ENCODE measurements at places on chromosomes 11 and 22.

GRCh38 chr22:49009359-49010063 lies 818.2 kb downstream of the BRD1 start:
- DNase-seq, result no peak

DNA sequence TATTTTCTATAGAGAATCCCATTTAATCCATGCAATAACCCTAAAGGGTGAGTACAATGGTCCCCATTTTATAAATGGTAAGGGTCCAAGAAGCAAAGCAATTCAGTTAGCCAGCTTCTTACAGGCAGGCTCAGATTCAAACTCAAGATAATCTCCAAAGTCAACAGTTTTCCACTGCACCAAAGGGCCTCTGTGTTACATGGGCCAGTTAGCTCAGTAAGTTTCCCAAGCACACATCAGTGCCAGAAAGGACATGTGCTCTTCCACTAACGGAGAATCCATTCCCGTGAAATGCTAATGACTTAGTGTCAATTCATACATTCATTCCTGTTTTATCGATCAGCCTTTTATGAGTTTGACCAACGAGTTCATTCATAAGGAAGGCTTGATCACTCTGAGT lies 11.0 kb downstream of the SLC43A1 start:
- no peak for DNase-seq

DNA sequence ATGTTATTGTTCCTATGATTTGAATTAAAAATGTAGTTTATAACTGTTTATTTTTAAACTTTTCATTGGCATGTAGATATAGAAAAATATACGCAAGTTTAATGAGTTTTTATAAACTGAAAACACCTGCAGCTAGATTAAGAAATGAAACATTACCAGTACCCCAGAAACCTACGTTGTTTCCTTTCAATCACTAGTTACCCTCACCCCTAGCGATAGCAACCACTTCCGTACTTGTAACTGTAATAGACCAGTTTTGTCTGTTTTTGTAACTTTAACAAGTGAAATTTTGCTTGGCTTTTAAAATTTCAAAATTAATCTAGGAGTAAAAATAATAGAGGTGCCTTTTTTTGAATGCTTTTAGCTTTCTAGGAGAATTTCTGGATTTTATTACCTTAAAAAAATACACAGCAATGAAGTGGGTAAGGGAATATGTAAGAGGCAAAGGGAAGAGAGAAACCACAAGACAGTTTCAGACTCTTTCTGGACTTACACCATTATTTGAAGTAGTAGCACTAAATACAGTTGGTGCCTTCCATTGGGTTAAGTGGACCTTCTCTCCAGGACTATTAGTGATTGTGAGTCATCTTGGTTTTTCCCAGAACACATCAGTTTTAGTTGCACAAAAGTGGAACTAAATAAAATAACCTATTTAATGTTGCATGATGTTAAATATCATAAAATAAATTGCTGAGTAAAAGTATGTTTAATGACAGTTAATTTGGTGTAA lies 18.7 kb upstream of the NAT10 start:
- DNase-seq, result peak; percentile 36

DNA sequence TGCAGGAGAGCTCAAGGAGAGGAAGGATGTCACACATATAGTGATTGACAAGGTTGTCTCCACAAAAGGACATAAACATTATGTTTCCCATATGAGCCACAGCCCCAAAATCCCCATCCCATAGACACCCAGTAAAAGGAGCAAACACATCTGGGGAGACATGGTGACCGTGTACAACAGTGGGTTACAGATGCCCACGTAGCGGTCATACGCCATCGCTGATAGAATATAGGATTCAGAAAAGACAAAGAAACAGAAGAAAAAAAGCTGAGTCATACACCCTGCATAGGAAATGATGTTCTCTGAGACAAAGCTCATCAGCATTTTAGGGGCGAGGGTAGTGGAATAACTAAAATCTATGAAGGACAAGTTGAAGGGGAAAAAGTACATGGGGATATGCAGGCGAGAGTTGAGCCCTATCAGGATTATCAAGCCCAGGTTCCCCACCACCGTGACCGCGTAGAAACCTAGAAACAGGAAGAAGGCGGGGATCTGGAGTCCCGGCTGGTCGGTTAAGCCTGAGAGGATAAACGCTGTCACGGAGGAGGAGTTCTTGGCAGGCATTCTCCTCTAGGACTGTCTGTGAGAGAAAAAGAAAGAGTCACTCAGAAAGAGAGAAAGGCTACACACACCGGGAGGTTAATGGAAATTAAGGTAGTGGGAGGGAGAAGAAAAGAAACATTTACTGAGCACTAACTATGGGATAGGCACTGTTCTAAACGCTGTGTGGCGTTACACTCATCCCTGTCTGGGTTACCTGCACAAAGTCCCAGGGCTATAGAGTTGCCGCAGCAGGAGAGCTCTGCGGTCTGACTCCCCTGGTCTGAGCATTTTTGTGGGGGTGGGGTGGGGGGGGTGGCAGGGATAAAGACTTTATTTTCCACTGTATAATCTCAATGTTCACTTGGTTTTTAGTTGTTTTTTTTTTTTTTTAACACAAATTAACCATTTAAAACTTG lies 36.1 kb upstream of the OR8B8 start:
- DNase-seq, result no peak

DNA sequence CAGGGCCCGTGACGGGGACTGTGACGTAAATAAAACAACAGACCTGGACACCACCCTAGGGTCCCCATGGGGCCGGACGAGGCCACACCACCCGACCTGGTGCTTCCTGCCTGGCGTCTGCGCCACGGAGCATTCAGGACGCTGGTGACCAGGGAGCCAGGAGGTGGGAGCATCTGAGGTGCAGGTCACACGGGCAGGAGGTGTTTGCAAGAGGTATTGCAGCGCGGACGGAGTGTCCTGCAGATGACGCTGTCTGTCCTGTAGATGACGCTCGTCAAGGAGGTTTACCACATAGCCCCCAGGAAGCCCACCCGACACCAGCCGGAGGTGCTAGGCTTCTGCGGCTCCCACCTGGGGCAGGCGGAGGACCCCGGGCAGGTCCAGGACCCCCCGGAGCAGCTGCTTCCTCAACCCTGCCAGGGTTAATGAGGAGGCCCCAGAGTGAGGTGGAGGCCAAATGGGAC lies 986 bp upstream of the MUC5B start:
- no peak for DNase-seq

DNA sequence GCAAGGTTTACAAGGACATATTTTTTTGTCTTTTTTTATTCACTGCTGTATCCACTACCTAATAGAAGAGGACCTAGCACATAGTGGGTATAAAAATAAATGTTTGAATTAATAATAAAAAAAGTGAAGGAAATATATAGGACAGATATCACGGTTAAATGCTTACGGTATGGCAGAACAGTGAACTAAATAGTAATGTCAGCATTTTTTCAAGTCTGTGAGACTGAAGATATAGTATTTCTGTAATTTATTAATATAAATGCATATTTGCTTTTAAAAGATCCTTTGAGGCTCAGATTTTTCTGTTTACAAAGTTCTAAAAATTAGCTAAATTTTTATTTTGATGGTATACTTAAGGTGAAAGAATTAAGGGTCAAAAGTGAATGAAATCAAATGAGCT lies 68.6 kb upstream of the CNTN5 start:
- DNase-seq, result no peak

DNA sequence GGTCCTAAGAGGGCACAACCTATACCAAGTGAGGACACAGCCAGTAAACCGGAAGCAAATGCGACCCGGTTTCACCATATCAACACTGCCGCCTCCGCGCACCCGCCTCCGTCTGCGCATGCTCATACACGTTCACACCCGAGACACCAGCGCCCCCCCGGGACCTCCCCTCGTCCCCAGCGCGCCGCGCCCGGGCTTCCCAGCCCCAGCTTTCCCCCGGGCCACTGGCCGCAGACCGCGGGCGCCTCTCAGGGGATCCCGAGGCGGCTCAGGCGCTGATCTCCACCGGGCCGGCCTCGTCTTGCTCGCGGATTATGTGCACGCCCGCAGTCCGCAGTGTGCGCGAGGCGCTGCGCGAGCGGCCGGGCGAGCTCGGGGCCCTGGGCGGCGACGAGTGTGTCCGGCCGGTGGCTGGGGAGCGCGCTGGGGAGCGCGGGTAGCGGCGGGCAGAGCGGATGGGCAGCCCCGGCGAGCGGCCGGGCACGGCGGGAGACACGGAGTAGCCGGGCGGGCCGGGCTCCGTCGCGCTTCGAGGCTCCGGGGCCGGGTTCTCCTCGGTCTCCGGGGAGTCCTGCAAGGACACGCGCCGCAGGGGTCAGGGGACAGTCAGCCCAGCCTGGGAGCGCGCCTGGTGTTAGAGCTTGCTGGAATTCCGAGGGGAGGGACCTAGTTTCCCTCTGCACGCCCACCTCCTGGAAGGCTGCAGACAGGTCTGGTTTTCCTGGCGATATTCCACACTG lies 2.0 kb downstream of the HEPN1 start:
- peak; percentile 86 for DNase-seq

- no peak for DNase-seq
Measured at GRCh38 chr11:91086028-91086427, 863.2 kb upstream of the CHORDC1 start.

DNA sequence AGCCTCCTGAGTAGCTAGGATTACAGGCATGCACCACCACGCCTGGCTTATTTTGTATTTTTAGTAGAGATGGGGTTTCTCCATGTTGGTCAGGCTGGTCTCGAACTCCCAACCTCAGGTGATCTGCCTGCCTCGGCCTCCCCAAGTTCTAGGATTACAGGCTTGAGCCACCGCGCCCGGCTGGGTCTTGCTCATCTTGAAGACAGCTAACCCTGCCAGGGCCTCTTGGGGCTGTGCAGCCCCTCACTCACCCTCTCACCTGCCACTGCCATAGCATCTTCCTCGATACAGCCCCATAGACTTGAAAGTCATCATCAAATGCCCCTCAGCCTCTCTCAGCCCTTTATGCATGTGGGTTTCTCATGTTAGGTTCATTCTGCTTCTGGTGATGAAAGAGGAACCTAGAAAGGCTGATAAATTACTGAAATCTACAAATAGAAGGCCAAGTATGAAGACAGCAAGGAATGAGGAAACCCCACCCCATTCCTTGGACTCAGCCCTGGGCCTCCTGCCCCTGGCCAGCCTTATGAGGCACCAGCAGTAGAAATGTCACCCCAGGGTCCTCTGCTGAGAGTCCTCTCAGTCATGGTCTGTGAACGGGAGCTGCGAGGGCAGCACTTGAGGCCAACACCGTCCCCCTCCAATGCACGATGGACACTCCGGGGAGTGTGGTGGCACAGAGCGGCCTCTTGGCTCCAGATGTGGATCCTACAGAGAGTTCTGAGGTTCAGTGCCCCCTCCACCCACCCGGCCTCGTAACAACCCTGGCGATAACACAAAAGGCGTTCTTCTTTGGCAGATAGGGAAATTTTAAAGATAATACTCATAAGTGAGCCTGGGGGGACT lies 24.8 kb downstream of the SCGB1A1 start:
- peak; percentile 26 for DNase-seq

DNA sequence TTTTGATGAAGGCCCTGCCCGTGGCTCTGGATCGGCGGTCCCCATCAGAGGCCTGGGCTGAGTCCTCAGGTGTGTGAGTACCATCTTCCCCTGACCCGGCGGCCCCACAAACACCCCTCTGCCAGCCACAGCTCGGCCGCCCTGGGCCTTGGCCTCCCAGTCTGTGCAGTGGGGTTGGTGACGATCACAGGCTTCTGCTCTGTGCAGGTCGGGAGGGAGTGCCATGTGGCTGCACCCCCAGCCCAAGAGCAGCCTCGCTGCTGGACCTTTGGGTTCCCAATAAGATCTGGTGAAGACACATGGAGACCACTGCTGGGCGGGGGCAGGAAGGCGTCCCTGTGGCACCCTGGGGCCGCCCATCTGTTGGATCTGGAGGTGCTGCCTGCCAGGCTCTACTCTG lies 47.1 kb upstream of the PPARA start:
- DNase-seq, result no peak

DNA sequence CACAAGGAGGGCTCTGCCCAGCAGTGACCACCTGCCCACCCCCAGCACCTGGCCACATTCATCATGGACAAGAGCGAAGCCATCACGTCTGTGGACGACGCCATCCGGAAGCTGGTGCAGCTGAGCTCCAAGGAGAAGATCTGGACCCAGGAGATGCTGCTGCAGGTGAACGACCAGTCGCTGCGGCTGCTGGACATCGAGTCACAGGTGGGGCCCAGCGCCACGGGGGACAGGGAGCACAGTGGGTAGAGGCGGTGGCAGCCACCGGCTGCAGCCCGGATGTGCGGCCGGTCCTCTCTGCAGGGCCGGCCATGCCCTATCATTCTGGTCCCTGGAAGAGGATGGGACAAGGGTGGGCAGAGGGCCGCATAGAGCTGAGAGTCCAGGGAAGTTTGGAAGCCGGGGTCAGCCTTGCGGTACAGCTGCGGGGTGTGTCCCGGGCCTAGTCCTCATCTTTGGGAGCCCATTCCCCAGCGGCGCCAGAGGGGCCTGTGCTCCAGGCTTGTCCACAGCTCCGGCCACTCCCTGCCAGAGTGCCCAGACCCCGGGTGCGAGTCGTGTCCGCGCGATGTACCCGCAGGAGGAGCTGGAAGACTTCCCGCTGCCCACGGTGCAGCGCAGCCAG lies 14.1 kb downstream of the EPS8L2 start:
- DNase-seq, result no peak

- no peak for DNase-seq
Measured at GRCh38 chr22:24119476-24119875, 61.8 kb upstream of the SUSD2 start.

- no peak for DNase-seq
Measured at GRCh38 chr11:30511408-30511807, 74.7 kb downstream of the MPPED2 start.

- no peak for DNase-seq
Measured at GRCh38 chr11:61712314-61712713, 32.1 kb downstream of the DAGLA start.

DNA sequence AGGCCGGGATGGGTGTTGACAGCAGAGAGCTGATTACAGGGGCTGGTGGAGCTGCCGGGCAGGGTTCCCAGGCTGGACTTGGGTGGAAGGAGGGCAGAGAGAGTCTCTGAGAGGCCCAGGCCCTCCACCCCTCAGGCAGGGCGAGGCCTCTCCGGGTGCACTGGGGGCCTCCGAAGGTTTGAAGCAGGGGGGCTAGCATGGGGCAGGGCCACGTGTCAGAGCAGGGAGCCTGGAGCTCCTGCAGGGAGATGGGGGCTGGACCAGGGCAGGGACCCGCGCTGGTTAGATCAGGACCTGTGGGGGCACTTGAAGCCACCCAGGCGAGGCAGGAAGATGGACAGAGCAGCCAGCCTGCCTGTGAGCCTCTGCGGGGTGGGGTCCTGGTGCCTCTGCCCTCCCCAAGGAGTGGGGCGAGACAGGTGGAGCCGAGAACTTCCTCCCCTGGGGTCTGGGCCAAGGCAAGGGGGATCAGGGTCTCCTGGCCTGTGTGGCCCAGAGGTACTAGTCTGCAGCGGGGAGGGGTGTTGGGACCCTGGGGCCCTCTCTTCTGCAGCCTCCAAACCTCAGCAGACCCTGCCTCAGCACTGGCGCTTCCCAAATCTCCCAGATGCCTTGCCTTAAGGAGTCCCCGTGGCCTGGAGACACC lies 911 bp downstream of the PANX2 start:
- no peak for DNase-seq

- no peak for DNase-seq
Measured at GRCh38 chr22:49749885-49750510, 77.7 kb downstream of the BRD1 start.

Data from CD4-positive, alpha-beta T cell treated with Interleukin-1 beta for 1 hour (primary cell).